Hematopoietic multipotent progenitor cell treated with erythropoietin and hydrocortisone succinate and interleukin-3 and kit ligand, for 8 days (in vitro differentiated cells): ENCODE measurements at places on chromosomes 13 and 19.
A peak's percentile ranks its signal among the peaks of the same experiment; 100 is the strongest.

DNA sequence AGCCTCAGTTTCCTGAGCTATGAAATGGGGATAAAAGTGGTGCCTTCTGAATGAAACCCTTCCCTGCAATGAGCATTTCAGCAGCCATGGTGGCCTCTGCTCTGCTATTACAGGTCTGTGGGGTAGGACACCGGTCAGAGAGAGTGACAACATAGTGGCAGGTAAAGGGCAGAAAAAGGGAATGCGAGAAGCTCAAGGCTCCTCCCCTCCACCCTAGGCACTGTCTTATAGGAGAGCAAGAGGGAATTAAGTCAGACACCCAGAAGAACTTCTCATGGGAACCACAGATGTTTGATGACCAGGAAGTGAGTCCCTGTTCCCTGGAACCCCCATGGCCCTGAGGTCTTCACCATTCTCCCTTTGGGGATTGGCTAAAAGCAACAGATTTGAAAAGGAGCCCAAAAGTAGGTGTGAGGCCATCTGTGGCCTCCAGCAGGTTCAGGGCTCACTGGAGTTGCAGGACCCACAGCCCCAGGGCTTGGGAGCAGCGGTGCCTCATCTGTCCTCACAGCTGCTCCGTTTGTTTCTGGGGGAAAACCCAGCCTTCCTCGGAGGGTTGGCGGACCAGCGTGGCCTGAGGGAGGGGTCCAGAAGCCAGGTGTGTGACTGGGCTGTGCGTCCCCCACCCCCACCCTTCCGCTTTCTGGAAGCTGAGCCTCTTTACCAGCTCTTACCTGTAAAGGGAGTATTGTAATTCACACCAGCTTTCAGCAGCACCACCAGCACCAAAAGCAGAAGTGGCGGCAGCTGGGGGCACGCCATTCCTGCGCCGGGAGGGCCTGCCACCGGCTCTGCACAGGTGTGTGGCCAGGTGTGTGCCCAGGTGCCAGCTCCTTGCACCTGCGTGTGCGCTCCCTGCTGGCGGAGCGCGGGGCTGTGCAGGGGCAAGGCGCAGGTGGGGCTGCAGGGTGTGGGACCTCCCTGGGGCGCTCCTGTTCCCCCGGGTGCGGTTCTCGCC lies 19.4 kb downstream of the IQCN start:
- DNase-seq: no peak

DNA sequence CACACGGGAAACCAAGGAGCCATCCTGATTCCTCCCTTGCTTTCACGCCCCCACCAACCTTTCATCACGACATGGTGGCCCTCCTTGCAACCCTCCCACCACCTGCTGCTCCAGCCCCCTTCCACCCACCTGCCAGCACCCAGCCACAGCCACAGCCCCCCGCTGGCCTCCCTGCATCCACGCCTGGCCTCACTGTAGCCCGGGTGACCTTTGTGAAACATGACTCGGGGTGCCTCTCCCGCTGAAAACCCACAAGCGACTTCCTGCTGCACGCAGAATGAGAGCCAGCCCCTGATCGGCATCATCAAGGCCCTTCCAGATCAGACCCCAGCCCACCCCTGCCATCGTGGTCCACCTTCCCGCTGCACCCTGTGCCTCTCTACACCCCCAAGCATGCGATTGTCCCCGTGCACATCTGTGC lies 14.9 kb downstream of the POP4 start:
- no peak for DNase-seq

DNA sequence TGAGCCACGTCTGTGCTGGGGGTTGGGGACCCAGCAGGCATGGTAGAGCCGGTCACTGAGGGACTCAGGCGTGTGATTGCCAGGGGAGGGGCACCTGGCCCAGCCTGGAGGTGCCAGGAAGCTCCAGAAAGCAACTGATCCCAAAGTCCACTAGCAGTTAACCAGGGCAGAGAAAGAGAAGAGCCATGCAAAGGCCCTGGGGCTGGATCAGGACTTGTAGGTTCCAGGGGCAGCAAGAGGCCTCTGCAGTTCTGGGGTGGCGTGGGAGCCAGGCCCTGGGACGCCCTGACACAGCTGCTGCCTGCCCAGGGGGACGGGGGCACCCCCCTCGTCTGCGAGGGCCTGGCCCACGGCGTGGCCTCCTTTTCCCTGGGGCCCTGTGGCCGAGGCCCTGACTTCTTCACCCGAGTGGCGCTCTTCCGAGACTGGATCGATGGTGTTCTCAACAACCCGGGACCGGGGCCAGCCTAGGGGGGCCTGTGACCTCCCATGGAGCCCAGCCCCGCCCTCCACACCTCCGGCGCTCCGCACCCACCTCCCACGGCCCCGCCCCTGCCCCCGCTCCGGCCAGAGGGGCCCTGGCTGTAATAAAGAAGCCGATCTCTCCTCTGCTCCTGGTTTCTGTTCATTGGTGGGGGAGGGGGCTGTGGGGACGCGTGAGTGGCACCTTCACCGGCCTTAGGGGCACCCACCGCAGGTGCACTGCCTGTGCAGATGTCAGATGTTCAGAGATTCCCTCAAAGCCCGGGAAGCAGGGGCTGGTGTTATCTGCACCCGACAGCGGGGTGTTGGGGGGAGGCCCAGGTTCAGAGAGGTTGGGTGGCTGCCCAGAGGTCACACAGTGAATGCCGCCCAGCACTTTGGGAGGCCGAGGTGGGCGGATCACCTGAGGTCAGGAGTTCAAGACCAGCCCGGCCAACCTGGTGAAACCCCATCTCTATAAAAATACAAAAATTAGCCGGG lies 4.1 kb downstream of the AZU1 start:
- no peak for DNase-seq

- peak; percentile 52 for DNase-seq
Observed at GRCh38 chr19:14782626-14783409, 4.5 kb upstream of the ADGRE2 start.

GRCh38 chr13:97279913-97280312 lies 57.8 kb downstream of the MBNL2 start:
- DNase-seq: no peak

GRCh38 chr13:93955904-93956303 lies 523.6 kb downstream of the DCT start:
- no peak for DNase-seq

GRCh38 chr13:110312339-110313031 lies 5.4 kb downstream of the COL4A2 start:
- no peak for DNase-seq

GRCh38 chr13:21817878-21818277 lies 147.0 kb downstream of the FGF9 start:
- no peak for DNase-seq
